Endothelial cell (in vitro differentiated cells): ENCODE measurements at places on chromosomes 4 and X.

GRCh38 chr4:142088906-142089305 lies 452.5 kb downstream of the IL15 start:
- DNase-seq = no peak
- H3K27me3 ChIP-seq = no peaks in the 10 kb centered on the region
- no peaks in the 10 kb centered on the region for H3K4me1 ChIP-seq
- H3K4me3 ChIP-seq = no peak overlapping the region
- no peaks in the 10 kb centered on the region for H3K36me3 ChIP-seq
- H3K27ac ChIP-seq = no peak overlapping the region

DNA sequence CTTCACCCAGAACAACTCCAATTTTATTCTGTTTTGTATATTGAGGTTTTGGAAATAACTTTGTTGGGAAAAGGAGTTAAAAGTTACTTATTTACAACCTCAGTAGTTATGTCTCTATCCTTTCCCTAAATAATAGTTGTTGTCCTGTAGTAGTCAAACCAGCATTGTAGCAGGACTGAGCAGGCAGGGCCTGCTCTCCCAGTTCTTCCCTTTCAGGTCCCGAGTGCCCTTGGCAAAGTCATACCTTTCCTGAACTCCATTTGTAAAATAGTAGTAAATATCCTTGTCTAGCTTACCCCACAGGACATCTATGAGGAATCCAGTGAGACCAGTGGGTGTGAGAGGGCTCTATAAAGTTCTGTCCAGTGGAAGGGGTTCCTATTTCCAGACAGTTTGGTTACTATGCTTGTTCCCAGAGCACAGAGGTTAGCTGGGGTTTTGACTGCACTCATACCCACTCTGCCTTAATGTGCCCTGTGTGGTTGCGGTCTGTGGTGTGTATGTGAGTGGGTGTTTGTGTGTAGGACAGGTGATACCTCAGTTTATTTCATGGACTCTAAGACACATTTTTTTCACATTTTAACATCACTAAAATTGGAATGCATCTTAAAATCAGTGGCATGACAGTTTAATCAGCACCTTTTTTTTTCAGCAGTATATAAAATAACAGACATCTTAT lies 136.3 kb downstream of the AMMECR1 start:
- H3K27me3 ChIP-seq = peaks cover 4% of the 10 kb centered on the region
- H3K36me3 ChIP-seq = no peaks in the 10 kb centered on the region
- no peak overlapping the region for H3K27ac ChIP-seq
- peaks cover 9% of the 10 kb centered on the region for H3K4me1 ChIP-seq
- no peak overlapping the region for H3K4me3 ChIP-seq

DNA sequence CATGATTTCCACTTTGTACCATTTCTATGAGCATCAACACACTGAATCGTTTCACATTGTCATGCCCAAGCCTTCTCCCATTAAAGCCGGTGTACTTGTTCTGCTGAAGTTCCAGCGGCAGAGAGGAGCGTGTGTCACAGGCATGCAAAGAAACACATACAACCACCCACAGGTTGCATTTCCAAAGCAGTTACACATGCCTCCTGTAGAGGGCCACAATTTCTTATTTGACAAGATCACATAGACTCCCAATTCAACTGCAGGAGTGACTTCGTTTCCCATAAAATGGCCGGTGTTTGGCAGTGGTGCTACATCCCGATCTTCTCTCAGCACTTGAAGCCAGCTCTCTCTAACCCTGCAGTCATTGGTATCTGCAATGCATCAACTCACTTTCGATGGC lies 992.6 kb downstream of the NLGN4X start:
- H3K36me3 ChIP-seq = no peaks in the 10 kb centered on the region
- no peak for DNase-seq
- H3K4me3 ChIP-seq = no peak overlapping the region
- H3K27me3 ChIP-seq = peaks cover 1% of the 10 kb centered on the region

GRCh38 chr4:123404533-123404932 lies 7.9 kb downstream of the SPRY1 start:
- H3K27ac ChIP-seq = no peak overlapping the region
- H3K27me3 ChIP-seq = peaks cover 10% of the 10 kb centered on the region
- no peak overlapping the region for H3K4me3 ChIP-seq
- peaks cover 35% of the 10 kb centered on the region for H3K4me1 ChIP-seq
- peaks cover 28% of the 10 kb centered on the region for H3K36me3 ChIP-seq

- no peaks in the 10 kb centered on the region for H3K36me3 ChIP-seq
Measured at GRCh38 chr4:14772388-14772787, 229.9 kb upstream of the CPEB2 start.

GRCh38 chr4:72546456-72546855 lies 22.6 kb downstream of the ADAMTS3 start:
- no peak for DNase-seq
- H3K36me3 ChIP-seq = peaks cover 8% of the 10 kb centered on the region
- H3K27me3 ChIP-seq = no peaks in the 10 kb centered on the region
- H3K4me1 ChIP-seq = no peaks in the 10 kb centered on the region

DNA sequence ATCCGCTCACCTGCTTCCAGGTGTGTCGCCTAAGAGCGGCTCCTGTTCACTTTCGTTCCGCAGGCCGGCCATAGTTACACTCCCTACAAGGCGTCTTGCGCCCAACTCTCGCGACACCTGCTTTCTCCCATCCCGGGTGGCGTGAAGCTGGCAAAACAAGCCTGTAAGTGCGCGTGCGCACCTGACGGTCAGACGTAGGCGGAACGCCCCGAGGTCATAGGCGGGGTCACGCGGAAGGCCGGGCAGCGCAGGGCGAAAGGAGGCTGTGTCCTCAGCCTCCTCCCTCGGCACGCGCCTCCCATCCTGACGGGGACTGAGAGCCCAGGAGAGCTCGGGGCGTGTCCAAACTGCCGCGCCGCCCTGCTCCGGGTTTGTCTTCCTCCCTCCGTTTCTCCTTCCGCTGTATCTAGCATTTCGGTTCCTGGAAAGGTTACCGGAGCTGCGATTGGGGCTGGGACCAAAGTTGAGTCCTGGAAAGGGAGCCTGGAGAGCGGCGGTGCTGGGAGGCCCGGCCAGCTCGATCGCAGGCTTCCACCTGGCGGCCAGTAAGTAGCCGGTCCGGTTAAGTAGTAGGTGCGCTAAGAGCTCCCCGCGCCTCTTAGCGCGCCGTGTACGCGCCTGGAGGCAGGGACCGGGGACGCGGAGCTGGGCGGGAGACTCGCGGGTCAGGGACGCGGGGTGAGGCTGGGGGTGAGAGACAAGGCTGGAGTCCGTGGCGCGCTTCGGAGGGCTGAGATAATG lies at the start of the genes ABHD18 and MFSD8:
ABHD18 (plus strand) TSS at position 345 of the 741 bp plus-strand sequence. CDS start 17,550 bp downstream, outside the sequence.
MFSD8 (minus strand) TSS at position 112 of the 741 bp plus-strand sequence; CDS start at position 72, 40 bp downstream.
- H3K4me3 ChIP-seq = peak within 1 kb of the TSS; percentile 97
- peaks cover 15% of the 10 kb centered on the region for H3K27me3 ChIP-seq
- peaks cover 16% of the 10 kb centered on the region for H3K36me3 ChIP-seq
- DNase-seq = peak; percentile 98
- peak within 1 kb of the TSS; percentile 67 for H3K27ac ChIP-seq

DNA sequence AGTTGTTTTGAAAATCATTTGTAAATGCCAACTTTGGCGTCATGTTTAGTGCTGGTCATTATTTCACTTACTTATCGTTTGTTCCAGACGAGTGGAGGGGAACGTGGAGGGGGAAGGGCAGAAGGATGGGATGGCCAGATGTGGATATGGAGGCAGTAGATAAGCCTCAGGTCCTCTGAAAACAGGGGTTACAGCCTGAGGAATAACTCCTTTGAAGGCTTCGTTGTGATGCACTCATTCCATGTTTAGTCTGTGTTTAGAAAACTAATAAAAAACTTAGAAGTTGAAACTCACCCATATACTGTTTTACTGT lies 1.1 kb downstream of the MOB1B start:
- peak overlapping the region; percentile 86 for H3K27ac ChIP-seq
- peak overlapping the region; percentile 99 for H3K4me3 ChIP-seq
- peak; percentile 27 for DNase-seq
- H3K36me3 ChIP-seq = peaks cover 23% of the 10 kb centered on the region
- H3K4me1 ChIP-seq = peaks cover 36% of the 10 kb centered on the region
- peaks cover 2% of the 10 kb centered on the region for H3K27me3 ChIP-seq
